ENCODE measurements at places on chromosomes 3 and 15.
A peak's percentile ranks its signal among the peaks of the same experiment; 100 is the strongest.

DNA sequence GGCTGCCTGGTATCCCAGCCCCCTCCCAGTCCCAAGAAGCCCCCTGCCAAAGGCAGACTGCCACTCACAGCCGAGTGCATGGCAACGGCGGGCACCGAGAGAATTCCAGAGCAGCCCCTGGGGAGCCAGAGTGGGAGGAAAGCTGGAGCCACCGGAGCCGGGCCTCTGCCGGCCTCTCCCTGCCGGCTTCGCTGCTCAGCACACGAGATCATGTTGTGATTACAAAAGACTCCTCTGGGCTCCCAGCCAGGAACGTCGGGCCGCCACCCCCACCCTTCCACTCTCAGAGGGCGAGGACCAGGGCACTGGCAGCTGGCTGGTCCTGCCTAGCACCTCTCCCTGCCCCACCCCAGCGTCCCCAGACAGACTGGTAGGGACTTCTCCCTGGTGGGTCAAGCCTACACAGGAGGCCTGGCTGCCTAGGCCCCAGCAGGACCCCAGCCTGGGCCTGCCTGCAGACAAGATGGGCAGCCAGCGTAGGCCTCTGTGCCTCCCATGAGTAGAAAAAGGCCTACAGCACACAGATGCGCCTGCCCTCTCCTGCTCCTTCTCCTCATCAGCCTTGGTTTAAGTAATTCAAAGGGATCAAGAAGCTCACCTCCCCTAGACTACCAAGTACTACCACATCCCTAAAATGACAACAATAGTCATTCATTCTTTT, at the start of gene CCDC9B:
Gene CCDC9B, minus strand, starts transcription at position 200 of the 661 bp plus-strand sequence. Its CDS starts 120 bp downstream, at position 80.
- DNase-seq = no peak

GRCh38 chr15:38651328-38652038, 86.9 kb upstream of the RASGRP1 start:
- peak; percentile 34 for DNase-seq

DNA sequence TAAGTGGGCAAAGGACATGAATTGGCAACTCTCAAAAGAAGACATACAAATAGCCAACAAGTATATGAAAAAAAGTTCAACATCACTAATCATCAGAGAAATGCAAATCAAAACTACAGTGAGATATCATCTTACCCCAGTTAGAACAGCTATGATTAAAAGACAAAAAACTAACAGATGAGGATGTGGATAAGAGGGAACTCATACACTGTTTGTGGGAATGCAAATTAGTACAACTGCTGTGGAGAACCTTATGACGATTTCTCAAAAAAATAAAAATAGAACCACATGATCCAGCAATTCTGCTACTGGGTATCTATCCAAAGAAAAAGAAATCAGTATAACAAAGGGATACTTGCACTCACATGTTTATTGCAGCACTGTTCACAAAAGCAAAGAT, 28.6 kb downstream of the NEK10 start:
- DNase-seq = no peak

GRCh38 chr15:41169781-41170180, 53.7 kb upstream of the INO80 start:
- no peak for DNase-seq

DNA sequence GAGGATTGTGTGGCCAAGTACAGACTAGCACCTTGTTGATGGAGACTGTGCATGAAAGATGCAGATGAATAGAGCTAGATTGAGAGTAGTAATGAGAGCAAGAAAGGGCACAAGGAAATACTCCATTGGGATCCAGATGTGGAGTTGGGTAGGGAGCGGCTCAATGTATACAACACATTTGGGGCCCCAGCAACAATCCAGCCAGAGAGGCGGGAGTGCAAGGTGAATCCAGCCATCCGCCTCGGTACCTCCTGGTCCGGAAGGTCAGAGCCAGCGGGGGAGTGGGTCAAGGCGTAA, 9.0 kb downstream of the ISL2 start:
- DNase-seq = no peak

DNA sequence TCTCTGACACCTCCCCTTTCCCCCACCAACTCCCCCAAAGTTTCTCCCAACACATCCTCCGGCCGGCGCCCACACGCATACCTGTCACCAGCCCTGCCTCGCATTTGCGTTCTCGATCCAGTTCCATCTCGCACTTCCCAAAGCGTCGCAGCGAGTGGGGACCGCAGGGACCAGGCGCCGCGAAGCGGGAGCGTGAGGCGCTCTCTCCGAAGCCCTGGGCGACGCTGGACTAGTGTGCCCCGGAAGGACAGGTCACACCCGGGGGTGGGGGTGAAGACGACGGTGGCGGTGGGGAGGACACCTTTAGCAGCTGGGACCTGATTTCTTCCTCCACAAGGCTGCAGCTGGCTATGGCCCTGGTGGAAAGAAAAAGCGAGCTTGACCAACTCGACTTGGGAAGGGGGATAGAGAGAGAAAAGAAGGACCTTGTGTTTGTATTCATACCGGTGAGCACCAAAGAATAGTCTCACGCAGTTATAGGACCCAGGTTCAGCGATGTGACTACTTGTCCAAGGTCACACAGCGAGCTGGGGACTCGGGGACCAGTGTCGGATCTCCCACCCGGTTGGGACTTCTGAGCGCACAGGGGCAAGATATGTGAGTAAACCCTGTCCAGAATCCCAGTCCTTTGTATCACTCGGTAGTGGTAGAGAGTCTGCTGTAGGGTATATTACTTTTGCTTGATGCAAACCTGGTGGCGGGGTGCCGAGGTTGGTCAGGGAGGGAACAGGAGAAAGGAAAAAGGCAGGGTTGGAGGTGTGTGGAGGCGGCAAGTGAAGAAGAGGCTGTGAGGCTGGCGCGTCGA, 607 bp upstream of the GHSR start:
- DNase-seq = no peak

GRCh38 chr3:56919137-56919796, 117.5 kb upstream of the ARHGEF3 start:
- no peak for DNase-seq
